ENCODE measurements at places on chromosomes 13 and 19.

- DNase-seq, result no peak
Measured at GRCh38 chr19:988510-988909, 4.4 kb downstream of the WDR18 start.

DNA sequence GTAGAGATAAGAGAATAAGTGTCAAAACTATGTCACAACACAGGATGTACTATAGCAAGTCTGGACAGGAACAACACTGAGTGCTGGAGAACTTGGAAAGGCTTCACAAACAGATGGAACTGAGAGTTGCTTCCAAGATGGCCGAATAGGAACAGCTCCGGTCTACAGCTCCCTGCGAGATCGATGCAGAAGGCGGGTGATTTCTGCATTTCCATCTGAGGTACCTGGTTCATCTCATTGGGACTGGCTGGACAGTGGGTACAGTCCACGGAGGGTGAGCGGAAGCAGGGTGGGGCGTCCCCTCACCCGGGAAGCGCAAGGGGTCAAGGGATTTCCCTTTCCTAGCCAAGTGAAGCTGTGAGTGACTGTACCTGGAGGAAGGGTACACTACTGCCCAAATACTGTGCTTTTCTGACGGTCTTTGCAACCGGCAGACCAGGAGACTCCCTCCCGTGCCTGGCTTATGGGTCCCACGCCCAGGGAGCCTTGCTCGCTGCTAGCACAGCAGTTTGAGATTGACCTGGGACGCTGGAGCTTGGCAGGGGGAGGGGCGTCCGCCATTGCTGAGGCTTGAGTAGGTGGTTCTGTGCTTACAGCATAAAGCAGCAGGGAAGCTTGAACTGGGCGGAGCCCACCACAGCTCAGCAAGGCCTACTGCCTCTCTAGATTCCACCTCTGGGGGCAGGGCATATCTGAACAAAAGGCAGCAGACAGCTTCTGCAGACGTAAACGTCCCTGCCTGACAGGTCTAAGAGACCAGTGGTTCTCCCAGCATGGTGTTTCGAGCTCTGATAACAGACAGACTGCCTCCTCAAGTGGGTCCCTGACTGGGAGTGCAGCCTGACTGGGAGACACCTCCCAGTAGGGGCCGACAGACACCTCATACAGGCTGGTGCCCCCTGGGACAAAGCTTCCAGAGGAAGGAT lies 46.0 kb downstream of the USP12 start:
- no peak for DNase-seq

DNA sequence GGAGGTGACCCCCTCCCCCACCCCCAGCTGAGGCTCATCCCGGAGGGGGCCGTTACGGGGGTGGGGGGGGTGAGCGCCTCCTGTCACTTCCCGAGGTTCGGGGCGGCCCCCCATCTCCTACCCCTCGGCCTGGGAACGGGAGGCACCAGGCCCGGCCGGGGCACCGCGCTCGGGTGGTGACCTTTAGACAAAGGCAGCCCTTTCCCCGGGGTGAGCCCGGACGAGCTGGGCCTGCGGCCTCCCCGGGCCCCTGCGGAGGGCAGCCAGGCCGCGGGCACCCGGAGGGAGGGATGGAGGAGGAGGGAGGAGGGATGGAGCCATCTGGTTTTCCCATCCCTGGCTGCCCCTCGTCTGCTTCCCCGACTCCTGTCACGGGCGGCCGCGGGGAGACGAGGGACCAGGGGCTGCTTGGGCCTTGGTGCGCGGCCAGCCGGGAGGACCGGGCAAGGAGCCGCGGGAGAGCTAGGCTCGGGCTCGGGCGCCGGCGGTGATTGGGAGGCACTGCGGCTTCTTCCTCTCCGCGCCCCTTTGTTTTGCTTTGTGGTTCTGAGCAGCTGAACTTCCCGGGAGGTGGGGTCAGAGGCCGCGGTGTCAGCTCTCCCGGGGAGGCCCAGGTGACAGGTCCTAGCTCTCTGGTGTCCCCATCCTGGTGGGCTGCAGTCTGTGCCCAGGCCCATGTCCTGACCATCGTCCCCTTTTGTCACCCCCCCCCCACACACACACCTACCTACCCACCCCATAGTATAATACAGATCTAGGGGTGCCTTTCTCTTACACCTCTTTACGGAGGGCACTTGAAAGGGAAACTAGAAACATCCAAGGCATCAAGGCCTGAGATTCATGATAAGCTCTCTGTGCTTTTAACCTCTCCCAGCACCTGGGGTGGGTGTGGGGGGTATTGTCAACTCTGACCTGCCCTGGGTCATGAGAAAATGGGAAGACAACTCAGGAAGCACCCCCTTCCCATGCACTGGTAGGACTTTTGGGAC lies 1.3 kb downstream of the BICRA start:
- no peak for DNase-seq

DNA sequence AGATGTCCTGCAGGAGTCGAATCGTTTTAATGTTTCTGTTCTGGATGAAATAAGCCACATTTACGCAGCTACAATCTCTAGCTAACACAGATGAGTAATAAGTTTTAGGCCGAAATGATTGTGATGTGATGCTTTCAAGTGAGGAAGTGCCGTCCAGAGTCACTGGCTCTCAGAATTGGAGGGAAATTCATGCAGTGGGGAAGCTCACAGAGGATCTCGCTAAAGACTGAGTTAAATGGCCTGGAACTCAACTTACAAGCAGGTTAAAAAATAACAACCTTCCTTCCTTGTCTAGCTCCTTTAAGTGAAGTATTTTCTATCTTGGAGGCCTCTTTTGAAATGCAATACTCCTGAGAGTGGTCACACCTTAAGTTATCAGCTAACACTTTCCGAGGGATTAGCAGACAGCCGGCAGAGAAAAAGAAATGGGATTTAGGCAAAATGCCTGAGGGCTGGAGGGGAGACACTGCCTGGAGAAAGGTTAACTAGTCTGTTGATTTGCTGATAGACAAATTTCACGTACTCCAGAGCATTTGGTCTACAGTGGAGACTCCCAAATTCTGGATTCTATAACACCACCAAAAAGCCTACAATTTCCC lies 74.2 kb downstream of the IRS2 start:
- DNase-seq, result no peak

GRCh38 chr19:53883741-53884140 lies 1.7 kb downstream of the PRKCG start:
- DNase-seq, result no peak

DNA sequence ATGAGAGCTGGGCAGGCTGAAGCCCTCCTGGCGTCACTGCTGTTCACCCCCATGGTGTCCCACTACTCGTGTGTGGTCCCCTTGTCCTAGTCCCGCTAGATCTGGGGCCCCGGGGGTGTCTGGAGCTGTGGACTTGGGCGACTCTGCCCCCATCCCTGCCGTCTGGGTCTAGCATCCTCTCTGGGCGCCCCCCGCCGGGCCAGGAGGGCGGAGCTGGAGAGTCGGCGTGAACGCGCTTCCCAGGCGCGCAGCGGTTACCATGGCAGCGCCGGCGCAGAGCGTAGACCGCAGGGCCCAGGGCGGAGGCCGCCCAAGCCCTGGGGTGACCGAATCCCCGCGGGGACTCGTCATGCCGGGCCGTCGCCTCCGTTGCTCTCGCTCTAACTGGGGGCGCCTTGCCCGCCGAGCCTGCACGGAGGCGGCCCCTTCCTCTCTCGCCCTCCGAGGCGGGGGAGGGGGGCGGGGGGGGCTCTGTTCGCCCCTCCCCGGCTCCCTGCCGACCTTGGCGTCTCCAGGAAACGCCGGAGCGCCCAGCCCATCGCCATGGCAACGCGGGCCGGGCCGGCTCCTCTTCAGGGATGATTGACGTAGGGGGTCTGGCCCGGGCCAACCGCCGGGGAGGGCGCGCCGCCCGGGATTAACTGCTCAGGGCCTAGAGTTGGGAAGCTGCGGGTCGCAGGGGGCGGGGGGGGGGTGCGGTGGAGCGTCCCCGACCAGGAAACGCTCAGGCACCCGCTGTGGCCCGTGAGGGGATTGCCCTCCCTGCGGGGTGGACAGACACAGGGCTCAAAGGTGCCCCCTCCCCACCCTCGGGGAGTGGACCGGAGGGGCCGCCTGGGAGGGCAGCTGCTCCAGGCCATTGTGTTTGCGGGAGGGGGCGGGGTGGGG lies 8.9 kb downstream of the ISYNA1 start:
- DNase-seq, result peak; percentile 82

GRCh38 chr13:48655291-48655690 lies 1.6 kb downstream of the CYSLTR2 start:
- no peak for DNase-seq
